ENCODE measurements at places on chromosomes 4 and X.

- no peak for DNase-seq
Measured at GRCh38 chr4:185754961-185755360, 57.0 kb downstream of the SORBS2 start.

DNA sequence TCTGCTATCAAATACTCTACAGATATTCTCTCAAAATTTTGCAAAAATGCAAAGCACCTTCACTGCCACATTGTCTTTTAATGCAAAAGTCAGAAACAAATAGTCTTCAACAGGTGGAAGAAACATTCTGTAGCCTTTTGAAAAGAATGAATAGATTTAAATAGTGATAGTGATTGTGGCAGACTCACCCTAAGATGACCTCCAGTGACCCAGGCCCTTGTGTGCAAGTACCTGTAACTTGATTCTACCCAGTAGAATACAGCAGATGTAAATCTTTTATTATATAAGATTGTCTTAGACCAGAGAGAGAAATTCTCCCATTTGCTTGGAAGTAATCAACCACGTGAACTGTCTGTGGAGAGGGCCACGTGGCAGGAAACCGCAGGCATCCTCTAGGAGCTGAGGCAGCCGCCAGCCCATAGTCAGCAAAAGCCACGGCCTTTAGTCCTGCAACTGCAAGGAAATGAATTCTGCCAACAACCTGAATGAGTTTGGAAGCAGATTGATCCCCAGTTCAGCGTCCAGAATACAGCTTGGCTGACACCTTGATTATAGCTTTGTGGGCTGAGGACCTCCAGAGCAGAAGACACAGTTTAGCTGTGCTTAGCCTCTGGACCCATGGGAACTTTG is 272.5 kb downstream of the ARHGAP10 start:
- no peak for DNase-seq

- DNase-seq = no peak
Measured at GRCh38 chrX:140064993-140065392, 99.7 kb upstream of the CXorf66 start.

- no peak for DNase-seq
Measured at GRCh38 chr4:166839615-166840251, 394.6 kb downstream of the SPOCK3 start.

DNA sequence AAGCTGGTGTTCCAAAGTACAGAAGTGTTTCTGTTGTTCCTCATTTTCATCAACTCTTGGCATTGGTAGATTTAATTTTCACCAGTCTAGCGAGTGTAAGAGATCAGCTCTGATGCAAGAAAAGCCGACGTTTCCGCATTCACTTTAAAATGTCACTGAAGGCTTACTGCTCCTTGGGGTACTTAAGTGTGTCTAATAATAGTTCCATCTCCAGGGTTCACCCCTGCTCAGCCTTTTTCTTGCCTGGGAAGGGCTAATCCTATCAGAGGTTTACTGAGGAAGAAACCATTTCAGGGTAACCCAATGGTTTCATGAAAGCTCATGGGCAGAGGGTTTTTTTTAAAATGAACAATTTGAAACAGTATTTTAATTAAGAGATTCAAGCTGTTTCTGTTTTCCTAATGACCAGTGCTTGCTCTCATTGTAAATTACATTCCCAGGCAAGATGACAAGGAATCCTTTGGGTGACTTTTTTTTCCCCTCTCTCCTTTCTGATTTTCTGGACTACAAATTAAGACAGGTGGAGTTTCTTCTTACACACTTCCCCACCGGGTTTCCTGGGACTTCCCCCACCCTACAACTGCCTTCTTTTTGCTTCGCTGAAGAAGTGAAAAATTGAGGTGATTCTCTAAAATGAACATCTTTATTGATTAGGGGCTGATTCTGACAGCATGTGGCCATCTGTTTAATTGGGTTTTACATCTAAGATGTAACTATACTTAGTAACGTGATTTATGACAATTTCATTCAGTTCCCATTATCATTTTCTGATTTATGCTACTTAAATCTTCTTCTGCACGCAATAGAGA is 78.7 kb upstream of the CBLL2 start:
- DNase-seq = no peak

- DNase-seq = no peak
Measured at GRCh38 chr4:13893211-13893610, 265.7 kb upstream of the BOD1L1 start.

DNA sequence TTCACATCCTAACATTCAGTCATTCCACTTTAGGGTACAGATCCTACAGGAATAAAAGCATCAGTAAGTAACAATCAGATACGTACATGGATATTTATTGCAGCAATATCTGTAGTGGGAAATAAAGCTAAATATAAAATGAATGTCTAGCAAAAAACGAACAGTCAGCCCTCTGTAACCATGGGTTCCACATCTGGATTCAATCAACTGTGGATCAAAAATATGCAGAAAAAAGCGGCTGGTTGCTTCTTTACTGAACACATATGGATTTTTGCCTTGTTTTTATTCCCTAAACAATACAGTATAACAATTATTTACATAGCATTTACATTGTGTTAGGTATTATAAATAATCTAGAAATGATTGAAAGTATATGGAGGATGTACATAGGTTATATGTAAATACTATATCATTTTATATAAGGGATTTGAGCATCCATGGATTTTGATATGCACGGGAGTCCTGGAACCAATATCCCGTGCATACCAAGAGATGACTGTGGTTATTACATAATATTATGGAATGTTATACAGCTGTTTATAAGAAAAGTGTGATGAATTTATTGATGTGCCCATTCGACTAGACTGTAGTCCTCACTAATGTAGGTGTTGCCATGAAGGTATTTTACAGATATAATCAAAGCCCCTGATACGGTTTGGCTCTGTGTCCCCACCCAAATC is 132.8 kb downstream of the ARHGEF9 start:
- no peak for DNase-seq

- no peak for DNase-seq
Measured at GRCh38 chr4:81632581-81633299, 161.0 kb upstream of the RASGEF1B start.

DNA sequence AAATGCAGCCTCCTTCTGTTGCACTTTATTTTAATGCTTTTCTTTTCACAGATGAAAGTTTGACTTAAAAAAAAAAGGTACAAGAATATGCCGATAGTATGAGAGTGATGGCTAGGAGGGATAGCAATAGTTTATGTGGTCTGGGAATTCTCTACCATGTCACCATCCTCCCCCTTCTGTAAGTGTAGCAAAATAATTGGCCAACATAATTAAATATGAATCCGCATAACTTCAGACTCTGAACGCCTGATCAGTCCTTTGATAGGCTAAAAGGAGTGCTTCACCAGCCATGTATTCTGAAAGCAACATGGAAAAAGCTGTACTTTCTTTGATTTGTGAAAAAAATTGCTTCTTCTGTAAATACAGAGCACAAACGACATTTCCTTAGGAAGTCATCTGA is 95.7 kb upstream of the TTC29 start:
- DNase-seq = no peak

DNA sequence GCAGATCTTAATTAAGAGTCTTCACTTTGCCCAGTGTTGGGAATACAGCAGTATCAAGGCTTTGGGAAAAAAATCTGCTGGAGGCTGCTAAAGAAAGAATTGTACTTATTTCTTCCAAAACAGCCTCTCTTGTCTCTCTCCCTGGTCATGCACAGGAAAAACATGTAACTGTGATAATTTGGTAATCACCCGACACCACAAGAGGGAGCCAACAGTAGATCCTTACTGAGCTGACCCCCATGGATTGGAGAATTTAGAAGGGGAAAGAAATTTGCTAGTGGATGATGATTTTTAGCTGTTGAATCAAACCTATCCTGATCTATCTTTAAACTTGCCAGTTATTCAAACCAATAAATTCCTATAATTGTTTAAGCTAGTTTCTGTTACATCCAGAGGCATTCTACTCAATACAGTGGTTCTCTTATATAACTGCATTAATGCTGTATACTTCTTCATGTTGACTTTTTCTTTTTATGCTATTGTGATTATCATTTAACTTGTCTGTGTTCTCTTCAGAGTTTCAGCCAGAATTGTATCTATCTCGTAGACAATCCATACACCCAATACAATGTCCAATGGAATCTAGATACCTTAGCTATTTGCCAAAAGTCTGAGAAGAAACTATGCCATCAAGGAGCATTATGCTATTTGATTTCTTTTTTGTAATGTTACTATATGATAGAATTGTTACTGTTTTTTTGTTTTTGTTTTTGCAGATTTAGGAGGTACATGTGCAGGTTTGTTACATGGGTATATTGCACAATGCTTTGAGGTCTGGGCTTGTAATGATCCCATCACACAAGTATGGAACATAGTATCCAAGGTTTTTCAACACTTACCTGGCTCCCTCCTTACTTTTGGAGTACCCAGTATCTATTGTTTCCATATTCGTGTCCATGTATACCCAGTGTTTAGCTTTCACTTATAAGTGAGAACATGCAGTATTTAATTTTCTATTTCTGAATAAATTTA is 31.3 kb upstream of the ARHGEF38 start:
- DNase-seq = no peak

GRCh38 chrX:53312946-53313727 is 31.8 kb upstream of the IQSEC2 start:
- peak; percentile 27 for DNase-seq

GRCh38 chr4:128768373-128768996 is 41.0 kb upstream of the JADE1 start:
- DNase-seq = no peak

GRCh38 chr4:26873391-26874026 is 12.9 kb downstream of the STIM2 start:
- DNase-seq = no peak

- DNase-seq = no peak
Measured at GRCh38 chr4:2943364-2944090, 19.7 kb downstream of the NOP14 start.

DNA sequence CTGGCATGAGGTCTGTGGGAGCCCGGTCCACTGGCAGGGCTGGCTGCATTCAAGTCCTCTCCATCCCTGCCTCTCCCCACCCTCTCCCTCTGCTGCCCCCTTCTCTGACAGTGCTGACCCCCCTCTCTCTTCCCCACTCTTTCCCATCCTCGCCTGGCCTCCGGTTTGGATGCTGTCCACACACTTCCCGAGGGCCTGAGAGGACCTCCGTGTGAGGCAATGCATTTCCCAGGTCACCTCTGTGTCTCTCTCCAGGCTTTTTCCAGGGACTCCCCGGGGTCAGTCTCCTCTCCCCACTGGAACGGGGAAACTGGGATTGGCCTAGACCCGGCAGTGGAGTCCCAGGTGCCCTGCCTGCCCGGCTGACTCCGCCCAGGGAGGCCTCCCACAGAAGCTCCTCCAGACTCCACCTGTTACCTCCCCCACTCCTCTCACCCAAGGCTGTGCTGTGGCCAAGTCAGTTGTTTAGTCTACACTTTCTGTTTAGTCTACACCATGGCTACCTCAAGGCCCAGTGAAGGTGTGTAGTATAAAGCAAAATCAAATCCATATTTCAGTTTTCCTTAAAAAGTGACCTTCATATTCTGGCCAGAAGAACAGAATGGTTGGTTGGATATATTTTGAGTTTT is 146.8 kb downstream of the PTTG2 start:
- no peak for DNase-seq
